HCT116 (cell line): ENCODE measurements at places on chromosomes 12 and 14.

GRCh38 chr14:94769391-94770250 is at the start of gene GSC:
TSS of gene GSC (minus strand) at chr14:94770113. CDS start at chr14:94770015, 98 bp downstream.
- DNase-seq = no peak

DNA sequence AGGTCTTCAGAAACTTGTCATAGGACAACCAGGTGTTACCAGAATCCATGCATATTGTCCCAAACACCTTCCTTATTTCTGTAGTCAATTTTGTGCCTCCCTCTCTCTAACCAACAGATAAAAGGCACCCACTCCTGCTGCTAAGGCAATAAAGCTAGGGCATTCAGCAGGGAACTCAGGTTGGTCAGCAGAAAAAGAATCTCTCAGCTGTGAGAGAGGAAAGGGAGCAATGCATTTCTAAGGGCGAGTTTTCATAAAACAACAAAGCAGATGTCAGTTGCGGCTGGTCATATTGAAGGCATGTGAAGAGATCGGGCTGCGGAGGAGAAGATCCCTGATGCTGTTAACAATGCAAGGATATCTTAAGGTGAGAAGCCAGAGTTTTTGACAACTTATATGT is 7.4 kb upstream of the POU6F1 start:
- DNase-seq = no peak

DNA sequence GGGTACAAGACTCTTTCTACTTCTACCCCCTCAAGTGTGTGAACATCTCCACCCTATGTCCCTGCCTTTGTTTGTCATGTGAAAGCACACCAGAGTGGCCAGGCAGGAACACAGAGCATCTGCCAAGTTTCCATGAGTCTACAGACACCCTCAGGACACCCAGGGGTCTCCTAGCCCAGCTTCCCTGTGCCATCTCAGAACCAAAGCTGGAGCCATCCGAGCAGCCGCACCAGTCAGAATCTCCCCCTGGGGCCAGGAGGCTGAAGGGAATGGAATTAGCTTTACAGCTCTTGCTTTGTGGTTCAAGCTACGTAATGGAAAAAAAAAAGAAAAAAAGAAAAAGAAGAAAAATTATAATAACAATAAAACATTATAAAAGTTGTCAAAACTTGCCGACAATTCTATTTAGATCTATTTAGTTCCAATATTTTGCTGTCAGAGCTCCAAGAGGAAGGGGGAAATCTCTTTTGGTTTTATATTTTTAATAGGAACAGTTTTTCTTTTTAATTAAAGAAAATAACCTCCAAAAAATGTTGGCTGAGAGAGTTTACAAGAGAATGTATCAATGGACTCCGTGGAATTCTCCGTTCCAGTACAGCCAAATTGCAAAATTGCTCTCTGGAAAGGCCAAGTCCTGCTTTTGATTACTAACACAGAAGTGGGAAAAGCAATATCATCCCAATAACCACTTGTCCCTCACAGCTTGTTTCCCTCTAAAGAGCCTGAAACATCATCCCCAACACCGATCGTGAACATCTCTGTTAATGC is 37.1 kb downstream of the TBX5 start:
- no peak for DNase-seq

DNA sequence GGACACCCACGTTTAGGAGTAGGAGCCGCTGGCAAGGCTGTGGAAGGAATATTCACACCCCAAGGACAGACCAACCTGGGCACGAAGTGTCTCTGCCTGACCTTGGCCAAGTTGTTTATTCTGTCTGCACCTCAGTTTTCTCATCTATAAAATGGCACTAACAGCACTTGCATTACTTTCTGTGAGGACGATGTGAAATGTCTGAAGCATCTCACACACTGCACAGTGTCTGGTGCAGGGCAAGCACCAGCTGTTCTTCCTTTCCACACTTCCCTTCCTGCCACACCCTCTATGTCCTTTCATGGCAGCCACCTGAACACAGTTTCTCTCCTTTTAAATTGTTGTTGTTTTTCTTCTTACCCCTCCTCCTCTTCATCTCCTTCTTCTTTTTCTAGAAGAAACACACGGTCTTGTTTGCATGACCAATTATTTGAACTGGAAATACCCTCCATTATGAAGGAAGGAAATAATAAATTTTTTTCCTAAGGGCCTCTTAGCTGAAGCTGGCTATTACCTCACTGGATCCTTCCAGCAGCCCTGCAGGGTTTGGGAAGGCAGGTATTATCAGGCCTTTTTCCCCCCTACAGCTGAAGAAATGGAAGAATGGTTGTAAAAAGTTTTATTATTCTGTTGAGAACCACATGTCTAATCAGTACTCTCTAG is 42.9 kb upstream of the ATP23 start:
- no peak for DNase-seq

DNA sequence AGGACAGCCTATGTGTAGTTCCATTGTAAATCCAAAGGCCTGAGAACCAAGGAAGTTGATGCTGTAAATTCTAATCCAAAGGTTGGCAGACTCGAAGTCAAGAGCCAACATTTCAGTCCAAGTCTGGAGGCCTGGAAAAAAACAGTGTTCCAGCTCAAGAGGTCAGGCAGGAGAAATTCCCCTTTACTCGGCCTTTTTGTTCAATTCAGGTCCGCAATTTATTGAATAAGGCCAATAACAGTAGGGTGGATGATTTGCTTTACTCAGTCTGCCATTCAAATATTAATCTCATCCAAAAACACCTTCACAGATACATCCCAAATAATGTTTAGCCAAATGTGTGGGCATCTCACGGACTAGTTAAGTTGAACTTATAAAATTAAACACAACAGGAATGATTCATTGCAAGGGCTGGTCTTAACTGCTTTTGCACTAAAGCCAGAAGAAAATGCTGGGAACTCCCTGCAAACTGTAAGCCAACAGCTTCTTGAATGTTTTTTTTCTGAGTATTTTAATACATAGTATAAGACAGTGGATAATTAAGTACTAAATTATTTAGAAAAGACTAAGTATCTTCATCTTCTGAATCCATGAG is 197.4 kb upstream of the GARIN6 start:
- DNase-seq = no peak

DNA sequence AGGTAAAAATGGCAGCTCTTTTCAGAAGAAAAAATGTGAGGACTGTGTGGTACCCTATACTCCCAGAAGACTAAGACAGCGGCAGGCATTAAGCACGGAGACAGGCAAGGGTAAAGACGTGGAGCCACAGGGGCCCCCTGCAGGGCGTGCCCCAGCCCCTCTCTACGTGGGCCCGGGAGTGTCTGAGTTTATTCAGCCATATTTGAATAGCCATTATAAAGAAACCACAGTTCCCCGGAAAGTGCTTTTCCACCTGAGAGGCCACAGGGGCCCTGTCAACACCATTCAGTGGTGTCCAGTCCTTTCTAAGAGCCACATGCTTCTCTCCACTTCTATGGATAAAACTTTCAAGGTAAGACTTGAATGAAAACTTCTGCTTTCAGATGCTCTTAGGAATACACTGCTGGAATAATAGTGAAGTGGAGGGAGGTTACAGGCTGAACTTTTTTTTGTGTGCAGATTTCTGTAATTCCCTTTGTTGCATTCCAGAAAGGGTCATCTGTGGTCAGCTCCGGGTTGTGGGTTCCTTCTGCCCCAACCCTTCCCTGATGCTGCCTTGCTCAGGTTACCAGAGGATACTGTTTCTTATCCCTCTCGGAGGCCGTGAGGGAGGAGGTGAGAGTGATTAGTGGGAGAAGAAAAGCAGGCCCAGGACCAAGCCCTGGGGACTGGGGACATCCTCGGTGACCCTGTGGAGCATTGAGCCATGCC is 58.4 kb downstream of the SLC25A47 start:
- DNase-seq = no peak

DNA sequence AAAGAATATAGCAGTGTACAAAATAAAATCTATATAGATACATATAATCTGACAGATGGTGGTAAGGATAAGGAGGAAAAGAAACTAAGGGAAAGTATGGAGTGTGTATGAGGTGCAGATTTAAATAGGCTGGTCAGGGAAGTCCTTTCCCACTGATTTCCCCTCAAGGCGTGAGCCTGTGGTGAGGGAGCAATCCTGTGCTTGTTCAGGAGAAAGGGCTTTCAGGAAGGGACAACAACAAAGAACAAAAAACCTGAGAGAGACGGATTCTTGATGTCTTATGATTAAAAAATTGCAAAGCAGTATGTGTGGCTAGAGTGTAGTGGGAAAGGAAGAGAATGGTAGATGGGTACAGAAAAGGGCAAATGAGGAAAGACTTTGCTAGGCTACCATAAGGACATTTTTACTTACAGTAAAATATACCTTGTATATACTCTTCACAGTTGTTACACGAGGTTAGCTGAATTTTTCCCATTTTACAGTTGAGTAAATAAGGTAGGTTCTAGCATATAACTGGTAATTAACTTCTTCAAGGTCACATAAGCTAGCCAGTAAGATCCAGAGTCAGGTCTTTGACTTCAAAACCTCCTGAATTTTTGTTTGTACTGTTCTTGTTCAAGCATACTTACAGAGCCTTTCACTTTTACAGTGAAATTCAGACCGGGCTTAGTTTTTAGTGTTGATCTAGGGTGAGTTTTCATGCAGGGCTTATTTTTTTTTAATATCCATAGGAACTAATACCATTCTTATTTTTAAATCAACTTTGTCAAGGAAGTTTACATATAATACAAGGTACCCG is 15.6 kb downstream of the CNOT2 start:
- DNase-seq = no peak

- DNase-seq = no peak
These were observed 198.1 kb downstream of the STXBP6 start for GRCh38 chr14:24851837-24852236.
